ENCODE measurements at places on chromosomes 16 and 17.

DNA sequence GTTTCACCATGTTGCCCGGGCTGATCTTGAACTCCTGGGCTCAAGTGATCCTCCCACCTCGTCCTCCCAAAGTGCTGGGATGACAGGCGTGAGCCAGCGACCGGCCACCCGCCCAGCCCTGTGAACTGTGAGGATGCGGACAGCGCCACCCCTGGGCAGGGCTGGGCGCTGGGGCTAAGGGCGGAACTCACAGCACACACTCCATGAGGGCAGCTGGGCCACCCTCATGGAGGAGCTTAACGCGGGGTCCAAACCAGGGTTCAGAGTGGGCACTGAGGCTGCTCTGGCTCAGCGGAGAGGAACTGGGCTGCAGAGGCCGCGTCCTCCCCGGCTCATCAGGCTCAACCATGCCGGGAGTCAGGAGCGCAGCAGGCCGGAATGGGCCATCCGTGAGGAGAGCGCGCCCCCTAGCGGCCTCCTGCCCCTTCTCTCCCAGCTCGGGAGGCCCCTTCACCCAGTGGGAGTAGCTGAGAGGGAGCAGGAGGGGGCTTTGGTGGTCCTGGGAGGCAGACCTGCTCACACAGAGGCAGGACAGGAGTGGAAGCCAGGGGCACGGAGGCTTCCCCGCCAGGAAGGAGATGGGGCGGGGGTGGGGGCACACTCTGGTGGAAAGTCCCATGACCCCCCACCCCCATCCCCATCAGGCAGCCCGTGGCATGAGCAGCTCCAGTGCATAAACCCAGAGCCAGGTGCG, 13.8 kb downstream of the CORO7 start:
- DNase-seq, result no peak

- DNase-seq, result no peak
These were observed 716.6 kb upstream of the CDH8 start for GRCh38 chr16:62752854-62753253.

- no peak for DNase-seq
These were observed 14.8 kb downstream of the TMEM204 start for GRCh38 chr16:1548233-1548632.

DNA sequence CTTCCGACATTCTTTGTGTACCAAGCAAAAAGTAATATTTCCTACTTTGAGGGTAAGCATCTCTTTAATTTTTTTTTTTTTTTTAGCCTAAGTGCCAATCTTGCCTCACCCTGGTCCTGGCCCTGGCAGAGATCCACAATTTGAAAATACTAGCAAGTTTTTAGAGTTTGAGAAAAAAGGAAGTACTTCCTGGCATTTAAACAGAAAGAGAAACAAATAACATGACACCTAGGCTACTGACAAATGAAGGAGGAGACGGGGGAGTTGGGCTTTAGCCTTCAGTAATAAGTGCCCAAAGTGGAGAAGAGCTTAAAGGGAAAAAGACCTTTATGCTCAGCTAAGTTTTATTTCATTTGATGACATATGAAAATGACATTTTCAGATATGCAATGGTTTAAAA, 92.8 kb downstream of the HS3ST3A1 start:
- no peak for DNase-seq

GRCh38 chr17:63932721-63933120, 590 bp upstream of the CD79B start:
- no peak for DNase-seq

- no peak for DNase-seq
These were observed 2.4 kb upstream of the SDK2 start for GRCh38 chr17:73646409-73647300.
